Activated naive CD4-positive, alpha-beta T cell (primary cell): ENCODE measurements at places on chromosomes 16 and 17.

- no peak for DNase-seq
These were observed 113.4 kb upstream of the RCVRN start for GRCh38 chr17:10018461-10018891.

DNA sequence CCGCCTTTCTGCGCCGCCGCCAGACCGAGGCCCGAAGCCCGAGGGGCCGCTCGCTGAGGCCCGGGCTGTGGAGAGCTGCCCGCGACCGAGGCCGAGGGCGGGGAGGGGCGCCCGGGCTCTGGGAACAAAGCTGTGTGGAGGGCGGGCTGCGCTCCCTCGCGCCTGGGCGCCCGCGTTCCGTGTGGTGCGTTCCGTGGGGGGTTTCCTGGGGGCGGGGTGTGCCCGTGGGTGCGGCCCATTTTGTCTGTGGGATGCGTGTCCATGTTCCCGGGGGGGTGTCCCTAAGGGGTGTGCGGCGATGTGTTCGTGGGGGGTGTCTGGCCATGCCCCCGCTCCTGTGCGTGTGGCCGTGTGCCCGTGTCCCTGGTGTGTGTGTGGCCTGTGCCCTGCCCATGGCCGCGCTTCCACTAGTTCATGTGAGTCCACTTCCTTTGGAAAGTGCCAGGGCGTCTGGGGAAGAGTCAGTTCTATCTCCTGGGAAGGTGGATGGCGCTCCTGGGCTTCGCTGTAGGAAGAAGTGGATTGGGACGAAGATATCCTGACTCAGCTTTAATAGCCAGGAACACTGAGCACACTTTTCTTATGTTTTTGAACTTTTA is 520 bp downstream of the JPT2 start:
- DNase-seq = peak; percentile 14

DNA sequence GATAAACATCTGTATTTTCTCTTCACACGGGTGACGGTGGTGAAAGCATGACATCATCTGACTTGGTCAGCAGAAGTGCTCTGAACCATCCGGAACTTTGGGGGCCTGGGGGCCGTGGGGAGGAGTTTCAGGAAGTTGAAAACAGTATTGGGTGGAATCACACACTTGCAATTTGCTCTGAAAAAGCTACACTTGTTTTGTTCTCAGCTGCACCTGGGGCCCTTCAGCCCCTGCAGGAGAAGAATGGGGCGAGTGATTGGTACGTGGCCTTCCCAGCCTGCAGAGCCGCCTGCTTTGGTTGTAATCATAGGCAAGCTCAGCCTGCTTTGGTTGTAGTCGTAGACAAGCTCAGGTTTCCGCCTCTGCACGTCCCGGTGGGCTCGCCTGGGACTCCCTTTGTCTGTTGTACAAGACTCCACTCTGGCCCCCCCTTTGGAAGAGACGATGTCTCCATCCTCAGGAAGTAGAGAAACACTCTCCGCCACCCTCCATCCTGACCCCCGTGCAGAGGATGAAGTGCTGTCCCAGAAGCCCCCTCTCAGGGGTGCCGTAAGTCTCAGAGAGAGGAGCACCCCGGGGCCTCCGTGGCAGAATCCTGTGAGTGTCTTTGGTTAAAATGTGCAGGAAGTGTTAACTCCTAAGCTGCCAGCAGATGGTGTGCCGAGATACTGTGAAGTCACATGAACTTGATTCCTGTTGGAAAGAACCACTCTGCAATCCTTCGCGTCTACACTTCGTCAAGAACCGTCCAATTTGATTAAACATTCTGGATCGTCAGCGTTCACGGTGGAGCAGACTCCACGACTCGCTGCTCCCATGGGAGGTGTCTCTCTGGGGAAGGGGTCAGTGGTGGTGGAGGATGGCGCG is 5.4 kb downstream of the BANP start:
- peak; percentile 55 for DNase-seq

DNA sequence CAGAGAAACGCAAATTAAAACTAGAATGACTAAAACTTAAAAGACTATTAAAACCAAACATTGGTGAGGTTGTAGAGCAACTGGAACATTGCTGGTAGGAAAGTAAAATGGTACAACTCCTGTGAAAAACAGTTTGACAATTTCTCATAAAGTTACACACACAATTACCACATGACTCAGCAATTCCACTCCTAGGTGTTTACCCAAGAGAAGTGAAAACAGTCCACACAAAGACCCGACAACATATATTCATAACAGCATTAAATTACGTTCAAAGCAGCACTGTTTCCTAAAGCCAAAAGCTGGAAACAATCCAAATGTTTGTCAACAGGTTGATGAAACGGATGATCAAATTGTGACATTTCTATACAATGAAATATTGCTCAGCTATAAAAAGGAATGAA is 26.5 kb upstream of the ALOX12 start:
- no peak for DNase-seq

DNA sequence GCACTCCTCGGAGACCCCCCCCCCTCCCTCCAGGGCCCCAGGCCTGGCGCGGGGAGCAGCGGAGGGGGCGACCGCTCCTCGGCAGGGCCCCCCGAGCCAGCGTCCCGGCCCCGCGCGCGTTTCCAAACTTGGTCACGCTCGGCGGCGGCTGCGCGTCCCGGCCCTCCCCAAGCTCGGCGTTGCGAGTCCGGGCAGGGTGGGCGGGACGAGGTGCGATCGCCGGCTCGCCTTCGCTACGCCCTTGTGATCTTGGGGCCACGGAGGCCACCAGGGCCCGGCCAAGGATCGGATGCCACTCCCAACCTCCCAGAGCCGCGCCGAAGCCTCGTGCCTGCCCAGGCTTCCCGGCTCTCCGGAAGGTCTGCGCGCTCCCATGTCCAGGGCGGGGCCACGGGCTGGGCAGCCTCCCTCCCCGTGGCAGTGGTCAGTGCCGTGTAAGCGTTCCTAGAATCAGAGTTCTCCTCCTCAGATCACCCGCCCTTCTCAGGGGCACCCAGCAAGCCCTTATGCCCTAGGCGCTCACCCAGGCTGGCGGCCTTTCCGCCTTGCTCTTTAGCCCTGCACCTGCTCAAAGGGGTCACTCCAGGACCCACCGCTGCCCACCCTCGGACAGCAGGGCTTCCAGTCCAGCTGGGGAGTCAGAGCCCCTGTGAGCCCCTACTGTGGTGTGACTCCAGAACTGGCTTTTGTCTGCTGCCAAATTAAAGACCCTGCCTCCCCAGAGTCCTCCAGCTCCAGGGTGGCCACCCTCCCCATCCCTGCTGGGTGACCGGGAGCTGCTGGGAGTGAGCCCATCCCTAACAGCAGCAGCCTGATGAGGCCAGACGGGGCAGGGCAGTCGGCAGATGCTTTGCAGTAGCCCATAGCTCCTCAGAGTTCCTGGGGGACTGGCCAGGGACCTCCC is 12.2 kb upstream of the MRPS23 start:
- no peak for DNase-seq

DNA sequence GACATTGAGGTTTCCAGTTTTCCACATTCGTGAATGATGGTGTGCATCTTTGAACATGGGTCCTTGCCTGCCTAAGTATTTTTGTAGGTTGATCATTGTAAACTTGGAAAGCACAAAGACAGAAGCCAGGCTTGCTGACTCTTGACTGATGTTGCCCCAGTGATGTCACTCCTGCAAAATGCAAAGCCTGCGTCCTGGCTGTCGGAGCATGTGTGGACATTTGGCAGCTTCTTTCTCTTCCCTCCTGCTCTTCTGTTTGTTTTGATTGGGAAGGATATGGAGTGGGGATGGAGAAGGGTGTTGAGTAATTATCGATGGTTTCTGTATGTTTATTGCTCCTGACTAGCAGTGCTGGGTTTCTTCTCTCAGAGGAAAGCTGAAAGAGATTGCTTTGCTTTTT is 3.2 kb downstream of the NDE1 start:
- no peak for DNase-seq
